ENCODE measurements at places on chromosomes 6 and 20. TPM values are rescaled to one million over a fixed set of nuclear protein-coding genes. Genes with fewer than 3 reads are reported as not detected.
A peak's percentile ranks its signal among the peaks of the same experiment; 100 is the strongest.

DNA sequence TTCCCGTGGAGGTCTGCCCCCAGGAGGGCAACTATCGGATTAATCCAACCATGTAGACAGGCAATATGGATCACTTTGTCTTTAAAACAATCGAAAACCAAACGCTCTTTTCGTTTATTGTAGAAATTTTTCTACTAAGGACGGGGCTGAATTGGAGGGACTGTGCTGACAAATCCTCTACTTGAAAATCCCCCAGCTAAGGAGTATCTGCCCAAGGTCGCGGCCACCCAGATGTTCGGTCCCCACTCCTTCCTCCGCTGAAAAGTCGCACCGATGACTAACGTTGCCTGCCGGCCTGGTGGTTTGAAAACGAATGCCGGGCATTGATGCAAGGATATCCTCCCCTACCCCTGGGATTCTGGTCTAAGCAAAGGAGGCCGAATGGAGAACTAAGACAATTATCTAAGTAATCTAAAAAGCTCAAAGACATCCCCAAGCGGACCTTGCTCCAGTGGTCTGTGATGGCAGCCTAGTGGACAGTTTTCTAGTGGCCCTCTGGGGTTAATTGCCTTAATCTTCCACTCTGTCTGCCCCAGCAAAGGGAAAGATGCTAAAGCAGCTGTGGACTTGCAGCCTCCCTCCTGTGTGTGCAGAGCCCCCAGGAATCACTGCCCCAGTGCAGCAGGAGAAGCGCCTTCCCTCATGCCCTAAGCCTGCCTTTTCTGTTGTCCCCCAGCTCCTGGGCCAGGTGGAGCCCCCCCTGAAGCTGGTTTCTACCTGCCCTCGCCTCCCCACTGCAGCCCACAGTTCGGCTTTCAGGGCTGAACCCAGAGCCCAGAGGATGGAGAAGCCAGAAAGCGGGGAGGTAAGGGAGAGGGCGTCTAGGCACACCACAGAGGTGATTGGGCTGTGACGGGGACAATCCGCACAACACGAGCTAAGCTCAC lies 3.6 kb upstream of the FOXC1 start:
- DNase-seq, result peak; percentile 59

The THBD gene
- total RNA-seq, result not detected

GRCh38 chr6:75285283-75285639 lies 669 bp upstream of the TMEM30A start:
- peak; percentile 78 for DNase-seq

DNA sequence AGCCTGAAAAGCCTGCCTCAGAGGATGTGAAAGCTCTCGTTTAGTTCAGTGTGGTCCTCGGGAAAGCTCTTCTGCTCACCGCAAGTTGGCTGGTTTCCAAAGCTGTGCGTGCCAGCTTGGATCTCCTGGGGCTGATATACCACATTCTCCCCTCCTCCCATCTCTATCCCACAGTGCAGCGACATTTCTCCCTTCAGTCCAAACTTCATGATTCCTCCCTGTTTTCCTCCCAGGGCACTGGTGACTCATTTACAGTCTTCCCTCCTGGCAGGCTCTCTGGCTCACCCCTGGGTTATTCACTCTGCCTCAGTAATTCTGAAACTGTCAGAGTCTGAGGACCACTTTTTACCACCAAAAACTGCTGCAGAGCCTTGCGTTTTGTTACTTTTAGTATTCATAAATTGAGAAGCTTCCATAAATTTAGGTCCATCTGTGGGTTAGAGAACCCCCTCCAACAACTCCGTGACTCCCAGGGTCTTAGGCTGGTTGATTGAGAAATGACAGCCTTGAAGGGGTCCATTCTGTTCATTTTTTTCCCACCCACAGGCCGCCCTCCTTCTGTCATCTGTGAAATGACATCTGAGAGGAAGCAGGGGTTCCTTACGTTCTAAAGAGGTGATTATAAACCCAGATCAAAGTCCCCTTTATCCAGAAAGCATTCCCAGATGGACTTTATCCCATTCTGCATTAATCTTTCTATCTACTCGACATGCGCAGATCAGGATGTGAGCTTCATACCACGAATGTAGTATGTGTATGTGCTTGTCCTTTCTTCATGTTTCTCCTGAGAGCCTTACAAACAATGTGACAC lies 6.1 kb downstream of the TRIM10 start:
- DNase-seq, result no peak

DNA sequence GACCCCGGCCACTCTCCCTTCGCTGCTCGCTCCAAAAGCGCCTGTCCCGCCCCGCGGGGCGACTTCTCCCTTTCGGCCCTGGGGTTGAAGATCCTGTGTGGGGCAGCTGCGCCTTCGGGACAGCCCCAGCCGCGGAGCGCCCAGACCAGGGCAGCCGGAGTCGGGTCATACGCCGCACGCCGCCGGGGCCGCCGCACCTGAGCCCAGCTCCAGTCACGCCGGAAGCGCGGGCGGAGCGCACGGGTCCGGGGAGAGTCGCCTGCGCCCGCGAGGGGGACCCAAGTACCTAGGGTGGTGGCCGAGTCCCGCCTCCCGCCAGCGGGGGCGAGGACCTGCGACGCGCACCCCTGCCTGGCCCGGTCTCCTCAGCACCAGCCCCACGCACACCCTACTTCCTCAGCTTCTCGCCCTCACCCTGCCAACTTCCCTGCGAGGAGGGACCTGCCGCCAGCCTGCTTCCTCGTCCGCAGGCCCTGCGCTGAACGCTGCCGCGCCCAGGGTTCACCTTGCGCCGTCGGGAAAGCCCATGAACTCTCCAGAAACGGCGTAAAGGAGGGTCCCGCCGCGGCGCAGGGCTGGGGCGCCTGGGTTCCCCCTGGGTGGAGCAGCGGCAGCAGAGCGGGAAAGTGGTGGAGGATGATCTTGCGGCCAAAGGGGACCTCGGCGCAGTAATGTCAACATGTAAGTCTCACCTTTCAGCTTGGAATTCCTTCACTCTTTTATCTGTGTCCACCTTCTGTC lies at the start of gene ADGRG6:
ADGRG6 (plus strand) TSS at position 357 of the 741 bp plus-strand sequence; CDS start at position 680, 323 bp downstream.
- no peak for DNase-seq

- no peak for DNase-seq
Measured at GRCh38 chr6:170358496-170358895, 51.9 kb downstream of the FAM120B start.

The PRDM13 gene
- total RNA-seq, result not detected

The SNPH gene
- 1.4 TPM for total RNA-seq

- no peak for DNase-seq
Measured at GRCh38 chr6:12030993-12031550, 19.0 kb downstream of the HIVEP1 start.

DNA sequence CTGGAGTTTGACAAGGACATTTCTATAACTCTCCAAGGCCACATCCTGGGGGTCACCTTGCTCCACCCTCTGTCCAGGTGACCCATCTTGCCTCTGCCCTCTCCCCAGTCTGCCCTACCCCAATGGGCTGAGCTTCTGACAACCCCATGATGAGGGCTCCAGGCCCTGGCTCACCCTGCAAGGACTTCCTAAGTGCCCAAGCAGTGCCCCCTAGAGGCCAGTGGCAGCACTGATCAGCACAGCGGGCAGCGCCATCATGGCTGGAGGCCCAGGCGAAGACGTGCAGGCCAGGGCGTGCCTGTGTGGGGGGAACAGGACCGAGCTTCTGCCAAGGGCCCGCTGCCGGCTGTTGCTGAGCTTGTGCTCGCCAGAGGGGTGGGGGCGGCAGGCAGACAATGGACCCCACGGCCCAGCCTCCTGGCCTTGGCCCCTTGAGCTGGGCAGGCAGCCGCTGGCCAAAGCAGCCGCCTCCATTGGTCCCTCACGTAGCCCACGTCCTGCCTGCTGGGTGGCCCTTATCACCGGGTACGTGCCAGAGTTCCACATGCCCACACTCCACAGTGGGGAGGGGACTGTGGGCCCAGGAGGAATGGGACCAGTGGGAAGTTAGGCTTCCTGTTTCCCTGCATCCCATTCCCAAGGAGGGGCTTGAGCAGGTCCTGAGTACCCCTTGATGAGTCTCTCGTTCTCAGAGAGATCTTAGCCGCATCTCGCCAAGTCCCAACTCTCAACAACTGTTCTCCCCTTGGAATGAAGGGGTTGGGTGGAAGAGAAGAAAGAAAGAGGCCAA lies 64.3 kb downstream of the MRPL14 start:
- DNase-seq, result peak; percentile 87

The STMND1 gene
- not detected for total RNA-seq

The EDN3 gene
- not detected for total RNA-seq

- DNase-seq, result no peak
Measured at GRCh38 chr20:50558483-50558925, 48.3 kb downstream of the PTPN1 start.

DNA sequence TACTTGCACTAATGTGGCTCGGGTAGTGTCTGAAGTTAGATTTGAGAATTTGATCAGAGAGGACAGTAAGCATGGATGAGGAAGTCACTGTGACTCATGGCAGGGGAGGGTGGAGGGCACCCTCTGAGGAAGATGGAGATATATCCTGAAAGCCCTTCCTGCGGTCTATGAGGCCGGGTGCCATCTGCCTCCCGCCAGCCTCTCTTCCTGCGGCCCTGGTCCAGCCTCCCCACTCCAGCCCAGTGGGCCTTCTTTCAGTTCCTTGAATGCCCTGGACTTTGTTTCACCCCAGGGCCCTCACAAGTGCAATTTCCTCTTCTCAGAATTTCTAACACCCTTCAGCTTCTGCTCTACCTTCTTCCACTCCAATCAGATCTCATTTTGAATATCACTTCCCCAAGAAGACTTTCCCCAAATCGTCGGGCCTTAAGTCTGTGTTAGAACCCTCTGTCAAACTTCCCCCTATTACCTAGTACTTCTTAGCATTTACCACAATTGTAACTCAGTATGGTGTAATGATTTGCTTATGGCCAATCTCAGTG lies 20.2 kb upstream of the TNFAIP3 start:
- DNase-seq, result no peak

The DNAH8 gene
- not detected for total RNA-seq

DNA sequence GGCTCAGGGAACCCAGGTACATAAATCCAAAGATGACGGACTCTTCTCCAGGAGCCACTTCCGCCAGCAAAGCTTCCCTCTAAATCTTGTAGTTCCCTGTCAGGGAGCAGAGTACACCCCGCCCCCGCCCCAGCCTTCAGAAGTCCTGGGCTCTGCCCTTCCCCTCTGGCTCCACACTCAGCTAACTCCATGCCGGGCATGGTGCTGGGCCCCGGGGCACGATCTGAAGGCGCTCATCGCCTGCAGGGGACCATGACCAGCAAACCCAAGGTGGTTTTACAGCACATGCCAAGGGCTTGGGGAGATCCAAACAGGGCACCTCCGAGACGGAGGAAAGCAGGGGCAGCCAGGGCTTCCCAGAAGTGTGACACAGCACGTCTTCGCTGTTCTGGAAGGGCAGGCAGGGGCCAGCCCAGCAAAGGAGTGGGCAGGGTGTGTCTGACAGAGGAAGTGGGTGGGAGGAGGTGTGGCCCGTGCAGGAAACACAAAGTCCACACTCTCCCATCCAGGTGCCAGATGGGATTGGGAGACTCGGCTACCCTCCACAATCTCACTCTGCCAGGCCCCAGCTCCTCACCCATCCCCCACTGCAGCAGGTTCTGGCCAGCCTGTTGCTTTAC lies 41.6 kb upstream of the SLC22A2 start:
- no peak for DNase-seq

The RNF8 gene
- total RNA-seq, result 22.5 TPM

The UBE2C gene
- 141 TPM for total RNA-seq

GRCh38 chr6:128337619-128338018 lies 182.8 kb downstream of the PTPRK start:
- no peak for DNase-seq

DNA sequence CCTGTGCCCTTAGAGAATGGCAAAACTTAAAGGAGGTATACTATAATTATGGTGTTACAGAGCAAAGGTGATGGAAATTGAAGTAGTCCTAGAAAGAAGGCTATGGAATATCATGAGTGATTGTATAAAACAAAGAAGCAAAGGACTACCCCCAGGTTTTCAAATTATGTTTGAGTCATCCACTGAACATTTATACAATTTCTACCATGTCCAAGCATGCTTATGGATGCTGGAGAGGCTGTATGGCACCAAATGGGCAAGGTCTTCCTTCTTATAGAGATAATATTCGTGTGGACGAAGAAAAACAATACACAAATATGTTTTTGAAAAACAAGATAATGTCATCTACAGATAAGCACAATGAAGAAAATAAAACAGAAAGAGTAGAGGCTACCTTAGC lies 177.5 kb downstream of the KHDC1L start:
- DNase-seq, result no peak

DNA sequence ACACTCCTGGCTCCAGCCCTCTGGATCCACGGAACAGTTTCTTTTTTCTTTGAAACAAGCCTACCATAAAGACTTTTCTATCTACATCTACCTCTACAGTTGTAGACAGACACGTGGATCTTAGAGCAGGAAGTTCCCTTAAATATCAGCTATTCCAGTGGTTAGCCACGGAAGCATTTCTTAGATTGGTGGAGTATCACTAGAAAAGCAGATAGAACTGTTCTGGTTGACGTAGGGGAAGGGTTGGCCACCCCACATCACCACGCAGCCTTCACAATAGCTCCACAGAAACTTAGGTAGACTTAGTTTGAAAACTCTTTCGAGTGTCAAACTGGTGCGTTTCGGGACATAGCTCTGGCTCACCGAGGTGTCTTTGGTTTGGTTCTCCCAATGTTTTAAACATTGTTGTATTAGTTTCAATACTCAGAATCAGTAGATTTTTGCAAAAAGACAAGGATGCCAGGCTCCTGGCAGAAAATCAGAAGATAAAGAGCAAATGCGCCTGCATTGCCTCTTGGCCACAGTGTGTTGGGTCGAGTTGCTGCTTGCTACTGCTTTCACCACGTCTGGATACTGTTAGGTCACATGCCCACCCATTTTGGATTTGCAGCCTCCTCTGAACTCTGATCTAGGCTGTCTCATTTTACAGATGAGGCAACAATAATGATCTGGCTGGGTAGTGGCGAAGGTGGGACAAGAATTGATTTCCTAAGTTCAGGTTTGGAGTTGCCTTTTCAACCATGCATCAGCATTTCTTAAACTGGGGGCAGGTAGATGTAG lies 71.5 kb upstream of the DTNBP1 start:
- DNase-seq, result no peak

GRCh38 chr20:35883336-35883777 lies 70.9 kb downstream of the SCAND1 start:
- DNase-seq, result no peak

GRCh38 chr6:116298973-116299372 lies 19.2 kb upstream of the TSPYL1 start:
- no peak for DNase-seq
